ENCODE measurements at places on chromosomes 1 and 21. TPM values are rescaled to one million over a fixed set of nuclear protein-coding genes. Genes with fewer than 3 reads are reported as not detected.

The IGSF21 gene
- total RNA-seq, result 10.5 TPM

DNA sequence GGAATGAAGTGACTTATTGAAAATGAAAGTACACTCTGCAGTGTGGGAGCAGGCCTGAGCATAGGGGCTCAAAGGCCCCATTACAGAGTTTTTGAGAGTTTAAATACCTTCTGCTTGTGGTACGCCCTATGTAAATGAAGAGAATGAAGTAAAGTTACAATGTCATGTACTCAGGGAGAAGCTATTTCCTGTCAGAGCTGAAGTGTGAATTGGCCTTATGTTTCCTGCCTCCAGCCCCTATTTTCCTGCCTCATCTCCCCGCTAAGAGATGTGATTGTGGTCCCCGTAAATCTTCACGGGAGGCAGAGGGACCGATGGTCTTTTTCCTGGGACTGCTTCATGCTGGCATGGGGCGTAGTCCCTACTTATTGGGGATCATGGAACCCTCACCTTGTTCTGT, 2.5 kb upstream of the ZNF683 start:
- no peaks in the 10 kb centered on the region for H3K4me1 ChIP-seq
- no peak overlapping the region for H3K27ac ChIP-seq
- H3K36me3 ChIP-seq, result no peaks in the 10 kb centered on the region
- DNase-seq, result no peak

The GJA8 gene
- not detected for total RNA-seq

GRCh38 chr21:29360799-29361765, 62.4 kb downstream of the BACH1 start:
- no peaks in the 10 kb centered on the region for H3K36me3 ChIP-seq
- H3K27me3 ChIP-seq, result no peaks in the 10 kb centered on the region
- H3K27ac ChIP-seq, result no peak overlapping the region
- H3K4me1 ChIP-seq, result no peaks in the 10 kb centered on the region
- no peak for DNase-seq

The DRAXIN gene
- total RNA-seq, result 0.06 TPM

DNA sequence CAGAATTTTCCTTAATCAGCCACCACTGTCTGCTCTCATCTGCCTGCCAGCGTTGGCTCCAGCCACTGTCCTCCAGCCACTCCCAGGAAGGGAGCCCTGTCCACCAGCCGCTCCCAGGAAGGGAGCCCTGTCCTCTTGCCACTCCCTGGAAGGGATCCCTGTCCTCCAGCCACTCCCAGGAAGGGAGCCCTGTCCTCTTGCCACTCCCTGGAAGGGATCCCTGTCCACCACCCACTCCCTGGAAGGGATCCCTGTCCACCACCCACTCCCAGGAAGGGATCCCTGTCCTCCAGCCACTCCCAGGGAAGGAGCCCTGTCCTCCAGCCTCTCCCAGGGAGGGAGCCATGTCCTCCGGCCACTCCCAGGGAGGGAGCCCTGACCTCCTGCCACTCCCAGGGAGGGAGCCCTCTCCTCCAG, 726.5 kb downstream of the PTPRU start:
- H3K4me3 ChIP-seq, result no peak overlapping the region
- no peaks in the 10 kb centered on the region for H3K36me3 ChIP-seq
- H3K4me1 ChIP-seq, result no peaks in the 10 kb centered on the region
- DNase-seq, result peak; percentile 17
- no peak overlapping the region for H3K27ac ChIP-seq

The GJA9 gene
- total RNA-seq, result not detected

GRCh38 chr1:64308866-64309265, 105.4 kb downstream of the UBE2U start:
- no peaks in the 10 kb centered on the region for H3K27me3 ChIP-seq
- no peaks in the 10 kb centered on the region for H3K36me3 ChIP-seq
- no peak overlapping the region for H3K27ac ChIP-seq
- no peak for DNase-seq

All from adrenal gland (tissue), 19 donors.